NCI-H524 treated with DMSO at 0.1 percent for 48 hours (cell line): ENCODE measurements at places on chromosomes 7 and 10.

DNA sequence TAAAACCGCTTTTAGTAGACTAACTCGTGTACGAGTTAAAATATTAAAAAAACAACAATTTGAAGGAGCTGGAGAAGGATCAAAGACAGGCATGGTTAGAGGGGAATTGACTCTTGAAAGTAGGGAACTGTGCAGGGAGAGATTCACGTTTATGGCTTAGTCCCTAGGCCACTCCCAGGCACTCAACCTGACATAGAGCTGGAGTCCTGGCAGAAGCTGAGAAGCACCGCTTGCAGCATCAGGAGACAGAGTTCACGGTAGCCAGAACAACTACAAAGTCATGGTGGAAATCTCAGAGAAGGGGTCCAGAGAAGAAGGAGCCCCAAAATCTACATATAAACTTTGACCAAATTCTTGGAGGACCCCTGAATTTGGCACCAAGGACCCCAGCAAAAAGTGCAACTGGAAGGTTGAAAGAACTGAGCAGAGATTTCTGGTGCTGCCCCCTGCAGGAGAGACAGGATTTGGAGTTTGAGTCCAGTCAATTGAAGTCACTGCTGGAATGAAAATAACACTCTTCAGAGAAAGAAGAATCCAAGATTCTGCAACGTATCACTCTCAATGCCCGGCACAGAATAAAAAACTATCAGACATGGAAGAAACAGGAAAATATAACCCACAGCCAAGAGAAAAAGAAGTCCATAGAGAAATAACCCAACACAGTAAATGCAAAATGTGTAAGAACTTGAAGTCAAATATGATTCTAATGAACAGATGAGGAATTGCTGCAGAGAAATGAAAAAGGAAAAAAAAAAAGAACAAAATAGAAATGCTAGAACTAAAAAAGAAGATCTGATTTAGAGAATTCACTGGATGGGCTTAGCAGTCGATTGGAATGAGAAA is 493.3 kb upstream of the PODXL start:
- DNase-seq: no peak

GRCh38 chr10:19466709-19467108 is 349.5 kb upstream of the PLXDC2 start:
- no peak for DNase-seq

- DNase-seq: no peak
Measured at GRCh38 chr10:24944512-24945255, 7.7 kb downstream of the PRTFDC1 start.

DNA sequence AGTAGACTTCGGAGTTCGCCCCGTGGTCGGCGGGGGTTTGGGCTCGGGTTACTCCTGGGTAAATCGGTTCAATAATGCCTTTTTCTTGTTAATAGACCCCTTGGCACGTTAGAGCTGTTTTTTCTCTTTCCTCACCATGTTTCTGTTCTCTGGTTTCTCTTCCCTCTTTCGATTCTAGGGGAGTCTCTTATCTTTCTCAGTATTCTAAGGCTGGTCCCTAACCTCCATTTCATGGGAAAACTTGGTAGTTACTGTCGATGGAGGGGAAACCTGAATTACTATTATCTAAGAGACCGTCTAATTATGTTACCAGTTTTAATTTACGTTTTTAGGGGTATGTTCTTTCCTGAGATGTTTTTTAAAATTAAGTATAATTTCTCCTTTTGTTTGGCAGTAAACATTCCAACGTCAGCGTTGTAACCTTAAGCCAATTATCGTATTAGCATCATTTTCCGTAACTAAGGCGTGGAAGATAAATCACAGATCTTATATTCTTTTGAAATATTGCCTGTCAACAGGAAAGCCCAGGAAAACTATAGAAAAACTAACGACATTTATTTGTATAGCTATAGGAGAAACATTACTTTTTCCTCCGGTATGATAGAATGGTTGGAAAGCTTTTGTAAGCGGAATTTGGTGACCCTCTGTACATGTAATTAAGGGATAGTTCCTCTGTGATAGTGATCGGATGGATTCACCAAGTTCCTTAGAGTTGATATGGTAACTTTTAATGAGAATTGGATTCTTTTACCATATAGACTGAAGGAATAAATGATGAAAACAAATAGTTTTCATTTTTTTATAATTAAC is 847 bp downstream of the BTAF1 start:
- no peak for DNase-seq

DNA sequence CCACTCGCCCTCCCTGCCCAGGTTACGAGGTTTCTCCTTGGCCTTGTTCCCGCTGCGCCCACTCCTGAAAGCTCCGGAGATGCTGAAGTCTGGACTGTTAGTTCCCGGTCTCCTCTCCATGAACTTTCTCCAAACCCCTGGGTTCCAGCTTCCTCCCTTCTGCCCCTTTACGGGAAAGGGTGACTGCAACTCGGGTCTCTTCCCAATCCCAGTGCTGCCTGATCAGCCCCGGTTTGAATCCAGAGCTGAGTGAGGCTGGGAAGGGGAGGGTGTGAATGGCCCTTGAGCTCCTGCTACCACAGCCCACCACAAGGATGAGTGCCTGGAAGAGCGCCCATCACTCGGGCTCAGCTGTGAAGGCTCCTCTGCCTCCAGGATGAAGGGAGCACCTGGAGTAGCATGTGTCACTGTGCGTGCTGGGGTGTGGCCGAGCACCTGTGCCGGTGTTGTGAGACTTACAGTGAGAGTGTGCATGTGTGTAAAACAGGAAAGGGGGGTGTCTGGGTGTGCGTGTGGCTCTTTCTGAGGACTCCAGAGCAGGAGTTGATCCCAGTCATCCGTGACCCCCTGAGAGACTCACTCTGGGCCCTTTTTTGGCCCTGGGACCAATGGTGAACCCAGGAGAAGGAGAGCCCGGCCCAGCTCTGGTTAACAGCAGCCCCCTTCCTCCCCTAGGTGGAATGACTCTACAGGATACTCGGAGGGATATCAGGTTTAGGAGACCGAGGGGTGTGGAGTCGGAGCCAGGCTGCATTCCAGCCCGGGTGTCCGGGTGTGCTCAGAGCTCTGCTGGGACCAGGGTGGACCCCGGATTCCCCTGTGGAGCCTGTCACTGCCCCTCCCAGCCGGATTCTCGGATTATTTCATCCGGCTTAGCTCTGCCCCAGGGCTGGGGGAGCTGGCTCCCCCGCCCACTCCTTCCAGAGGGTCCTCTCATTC is 1.1 kb upstream of the ZNF467 start:
- no peak for DNase-seq

DNA sequence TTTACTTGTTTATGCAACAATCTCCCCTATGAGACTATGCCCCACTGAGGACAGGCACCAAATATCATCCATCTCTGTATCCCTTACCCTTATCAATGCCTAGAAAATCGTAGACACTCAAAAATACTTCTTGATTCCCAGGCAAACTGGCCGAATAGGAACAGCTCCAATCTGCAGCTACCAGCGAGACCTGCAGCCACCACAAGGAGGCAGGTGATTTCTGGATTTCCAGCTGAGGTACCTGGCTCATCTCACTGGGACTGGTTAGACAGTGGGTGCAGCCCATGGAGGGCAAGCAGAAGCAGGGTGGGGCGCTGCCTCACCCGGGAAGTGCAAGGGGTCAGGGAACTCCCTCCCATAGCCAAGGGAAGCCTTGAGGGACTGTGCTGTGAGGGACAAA is 10.8 kb upstream of the PPP1R3C start:
- DNase-seq: no peak

GRCh38 chr7:8213381-8213780 is 48.6 kb downstream of the ICA1 start:
- DNase-seq: no peak

DNA sequence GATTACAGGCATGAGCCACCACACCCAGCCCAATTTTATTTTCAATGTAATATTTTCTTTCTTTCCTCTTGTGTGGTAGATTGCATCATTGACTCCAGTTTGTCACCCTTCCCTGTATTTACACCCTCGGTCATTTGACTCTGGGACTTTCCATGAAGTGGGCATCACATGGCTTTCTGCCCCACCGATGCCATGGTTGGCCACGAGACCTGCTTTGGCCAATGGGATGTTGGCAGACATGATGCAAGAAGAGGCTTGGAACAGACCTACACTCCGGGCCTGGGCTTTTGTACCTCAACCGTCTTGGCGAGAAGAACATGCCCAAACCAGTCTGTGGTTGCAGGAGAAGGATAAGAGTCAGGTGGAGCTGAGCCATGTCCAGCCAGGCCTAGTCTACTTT is 38.8 kb upstream of the CACUL1 start:
- no peak for DNase-seq

GRCh38 chr10:58299580-58299979 is 30.6 kb downstream of the CISD1 start:
- DNase-seq: no peak

DNA sequence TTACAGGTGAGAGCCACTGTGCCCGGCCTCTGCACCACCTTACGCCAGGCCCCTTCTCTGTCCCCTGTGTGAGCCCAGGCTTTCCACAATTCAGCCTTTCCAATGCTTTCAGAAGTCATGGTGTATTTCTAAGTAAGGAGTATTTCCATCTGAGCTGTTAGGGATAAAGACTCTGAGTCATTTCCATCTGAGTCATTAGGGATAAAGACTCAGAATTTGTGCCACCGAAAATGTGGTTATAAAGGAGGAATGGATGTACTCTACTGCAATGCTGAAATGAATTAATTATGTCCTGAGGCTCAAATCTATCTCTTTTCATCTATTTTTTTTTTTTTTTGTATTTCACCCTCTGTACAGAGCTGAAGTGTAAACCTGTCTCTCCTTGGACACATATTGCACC is 84.0 kb downstream of the GATA3 start:
- no peak for DNase-seq

DNA sequence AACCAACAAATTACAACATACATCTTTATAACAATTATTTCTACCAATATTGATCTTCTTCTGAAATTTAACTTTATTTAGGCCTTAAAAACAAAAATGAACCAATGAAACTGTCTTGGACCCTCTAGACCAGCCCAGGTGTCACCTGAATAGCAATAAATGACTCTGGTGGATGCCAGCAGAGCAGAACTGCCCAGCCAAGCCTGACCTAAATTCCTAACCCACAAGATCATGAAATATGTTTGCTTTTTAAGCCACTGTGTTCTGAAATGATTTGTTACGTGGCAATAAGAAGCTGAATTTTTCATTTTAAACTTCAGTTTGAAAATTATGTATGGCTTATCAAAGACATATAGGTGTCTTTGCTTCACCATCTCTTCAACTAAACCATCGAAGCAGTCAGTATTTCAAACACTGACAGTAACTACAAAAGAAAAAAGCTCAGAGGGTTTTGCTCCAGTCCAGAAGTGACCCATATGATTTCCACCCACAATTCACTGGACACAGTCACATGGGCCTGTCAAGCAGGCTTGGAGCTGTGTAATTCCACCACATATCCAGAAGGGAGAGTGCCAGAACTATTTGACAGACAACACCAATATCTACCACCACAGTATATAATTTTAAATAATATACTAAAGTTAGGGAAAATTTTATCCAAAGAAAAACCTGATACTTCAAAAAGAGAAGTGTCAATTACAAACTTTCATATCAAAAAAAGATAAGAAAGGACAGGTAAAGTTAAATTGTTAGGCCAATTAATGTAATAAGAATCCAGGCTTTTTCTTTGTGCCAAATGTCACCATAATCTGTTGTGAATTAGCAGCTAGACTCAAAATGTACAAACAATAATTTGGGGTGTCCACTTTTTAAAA is 94.5 kb downstream of the KMT2C start:
- DNase-seq: no peak

GRCh38 chr7:135512135-135512887 is 2.4 kb upstream of the CNOT4 start:
- DNase-seq: peak; percentile 32

DNA sequence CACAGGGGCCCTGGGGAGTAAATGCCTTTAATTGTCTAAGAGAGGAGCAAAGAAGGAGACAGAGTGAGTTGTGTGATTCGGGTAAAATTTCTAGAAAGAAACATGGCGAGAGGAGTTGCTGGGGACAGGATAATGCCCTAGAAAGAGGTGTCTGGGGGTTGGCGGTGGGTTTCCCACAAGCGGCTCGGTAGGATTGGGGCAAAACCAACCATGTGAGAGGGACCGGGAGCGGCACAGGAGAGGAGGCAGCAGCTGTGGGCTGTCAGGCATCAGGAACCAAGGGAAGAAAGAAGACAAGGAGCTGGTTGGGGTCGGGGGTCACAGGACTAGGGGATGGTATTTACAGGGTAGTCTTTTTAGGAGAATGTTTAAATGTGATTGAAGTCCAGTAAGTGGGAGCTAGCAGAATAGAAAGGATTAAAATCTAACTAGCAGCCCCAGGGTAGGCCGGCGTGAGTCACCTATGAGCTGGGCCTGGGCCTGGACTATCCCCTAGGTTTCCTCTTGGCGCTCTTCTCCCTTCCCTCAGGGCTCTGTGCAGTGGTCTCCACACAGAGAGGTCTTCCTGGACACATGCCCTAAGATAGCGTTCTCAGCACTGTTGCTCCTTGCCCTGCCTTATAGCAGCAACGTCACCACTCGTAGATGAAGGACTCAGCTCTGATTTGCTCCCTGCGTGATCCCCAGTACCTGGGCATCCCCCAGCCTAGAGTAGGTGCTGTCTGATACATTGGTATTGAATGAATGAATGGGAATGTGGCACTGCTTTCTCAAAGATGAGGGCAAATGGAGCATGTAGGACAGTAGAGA is 32.6 kb downstream of the IKZF1 start:
- no peak for DNase-seq
